ENCODE measurements at places on chromosomes 6 and 20.

- no peak for DNase-seq
These were observed 40.9 kb downstream of the SLC24A3 start for GRCh38 chr20:19253316-19253715.

GRCh38 chr20:32018269-32019155 is 8.3 kb downstream of the CCM2L start:
- peak; percentile 46 for DNase-seq

DNA sequence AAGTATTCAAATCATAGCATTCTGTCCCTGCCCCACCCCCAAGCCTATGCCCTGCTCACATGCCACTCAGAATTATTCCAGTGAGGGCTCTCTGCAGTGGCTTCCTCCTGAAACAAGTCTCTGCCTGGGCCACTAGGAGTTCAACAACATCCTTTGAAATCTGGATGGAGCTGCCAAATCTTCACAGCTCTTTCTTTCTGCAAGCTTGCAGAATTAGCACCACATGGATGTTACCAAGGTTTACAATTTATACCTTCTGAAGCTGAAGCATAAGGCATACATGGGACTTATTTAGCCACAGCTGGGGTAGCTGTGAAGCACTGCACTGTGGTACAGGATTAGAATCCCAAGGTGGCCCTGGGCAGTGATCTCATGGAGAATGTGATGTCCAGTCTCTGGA is 577.5 kb downstream of the CD109 start:
- no peak for DNase-seq

DNA sequence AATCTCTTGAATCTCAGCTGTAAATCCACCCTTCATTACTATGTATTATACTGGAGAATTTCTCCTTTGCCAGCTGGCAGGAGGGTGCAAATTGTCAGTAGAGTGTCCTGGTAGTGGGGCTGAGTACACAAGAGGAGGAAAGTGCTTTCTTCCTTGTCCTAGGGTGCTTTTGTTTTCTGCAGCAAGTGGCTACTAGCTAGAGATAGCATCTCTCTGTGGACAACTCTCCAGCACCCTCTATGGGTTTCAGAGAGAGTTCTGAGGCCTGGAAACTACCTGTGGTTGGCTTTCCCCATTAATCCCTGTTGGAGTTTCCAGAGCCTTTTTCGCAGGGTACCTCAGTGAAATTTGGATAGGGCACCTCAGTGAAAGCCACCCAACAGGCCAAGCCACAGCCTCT is 422.5 kb upstream of the RGS17 start:
- no peak for DNase-seq

DNA sequence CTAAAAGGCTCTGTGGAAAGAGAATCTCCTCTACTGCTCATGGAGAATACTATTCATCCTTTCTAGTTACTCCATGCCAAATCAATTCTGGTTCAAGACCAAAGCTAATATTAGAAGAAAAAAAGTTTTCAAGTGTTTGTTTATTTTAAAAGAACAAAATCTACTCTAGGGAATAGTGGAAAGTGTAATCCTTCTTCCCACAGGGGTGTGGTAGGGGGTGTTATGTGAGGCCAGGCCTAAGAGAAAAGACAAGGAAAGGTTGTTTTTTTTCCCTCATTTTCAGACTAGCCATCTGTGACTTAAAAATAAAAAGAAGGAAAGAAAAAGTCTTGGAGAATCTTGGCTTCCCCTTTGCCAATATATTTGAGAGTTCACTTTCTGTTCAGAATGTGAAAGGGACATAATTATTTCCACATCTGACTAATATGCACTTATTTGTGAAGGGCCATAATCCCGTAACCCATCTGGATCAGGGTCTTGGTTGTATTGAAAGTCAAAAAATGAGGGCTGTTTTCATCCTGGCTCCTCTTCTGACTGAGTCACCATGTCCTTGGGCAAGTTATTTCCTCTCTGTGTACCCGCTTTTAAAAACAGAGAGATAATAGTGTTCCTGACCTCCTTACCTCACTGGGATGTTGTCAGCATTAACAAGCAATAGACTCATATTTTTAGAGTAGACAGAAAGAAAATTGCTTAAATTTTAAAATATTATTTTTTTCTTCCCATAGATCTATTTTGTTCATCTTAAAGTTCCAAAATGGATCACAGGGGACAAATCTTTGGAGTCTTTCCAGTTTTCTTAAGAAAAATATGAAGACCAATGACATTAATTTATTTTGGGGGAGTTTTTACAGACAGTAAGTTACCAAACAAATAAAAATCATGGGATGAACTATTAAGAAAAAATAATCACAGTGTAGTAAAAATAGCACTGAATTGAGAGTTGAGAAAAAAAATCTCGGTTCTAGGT is 233.7 kb downstream of the IBTK start:
- no peak for DNase-seq

GRCh38 chr6:122649701-122650100 is 39.5 kb downstream of the PKIB start:
- DNase-seq, result no peak

DNA sequence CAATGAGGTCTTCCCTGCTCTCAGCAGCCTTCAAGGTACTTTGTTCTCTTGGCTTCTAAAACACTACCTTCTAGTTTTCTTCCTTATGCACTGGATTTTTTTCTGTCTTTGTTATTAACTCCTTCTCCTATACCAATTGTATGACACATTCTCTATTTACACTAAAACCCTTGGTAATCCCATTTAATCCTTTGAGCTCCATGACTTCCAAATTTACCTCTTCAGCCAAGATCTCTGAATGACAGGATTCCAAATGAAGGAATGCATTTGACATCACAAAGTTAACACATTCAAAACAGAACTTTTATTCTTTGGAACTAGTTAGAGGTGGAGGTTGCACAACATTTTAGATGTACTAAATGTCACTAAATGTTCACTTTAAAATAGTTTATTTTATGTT is 86.6 kb upstream of the SAMD5 start:
- no peak for DNase-seq

DNA sequence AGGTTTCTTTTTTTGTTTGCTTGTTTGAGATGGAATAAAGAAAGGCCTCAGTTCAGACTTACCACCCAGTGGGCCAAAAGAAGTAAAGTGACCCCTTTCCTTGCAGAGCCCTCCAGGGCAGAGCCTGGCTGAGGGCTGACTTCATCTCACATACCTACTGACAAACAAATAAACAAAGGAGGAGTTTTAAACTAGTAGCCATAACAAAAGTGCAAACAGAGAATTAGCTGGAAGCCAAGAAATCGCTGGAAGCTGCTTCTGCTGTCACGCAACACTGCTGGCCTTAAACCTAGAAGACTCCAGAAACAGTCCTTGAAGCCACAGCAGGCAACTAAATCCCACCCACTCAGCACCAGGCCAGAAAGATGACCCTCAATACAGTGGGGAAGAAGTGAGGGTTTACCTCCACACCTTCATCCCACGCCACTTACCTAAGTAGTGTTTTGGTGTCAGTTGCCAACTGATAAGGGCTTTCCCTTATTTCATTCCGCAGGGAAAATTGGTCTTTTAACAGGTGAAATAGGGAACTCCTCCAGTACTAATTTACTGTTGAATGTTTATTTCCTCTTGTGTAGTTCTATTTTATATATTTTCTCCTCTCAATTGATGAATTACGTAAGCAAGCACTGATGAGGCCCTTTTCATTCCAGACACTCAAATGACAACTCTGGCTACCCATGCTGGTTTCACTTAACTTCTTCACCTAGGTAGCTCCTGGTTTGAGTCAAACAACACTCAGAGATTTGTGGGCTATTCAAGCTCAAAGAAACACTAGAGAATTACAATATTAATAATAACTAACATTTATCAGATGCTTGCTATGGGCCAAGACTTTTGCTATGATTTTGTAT is 46.2 kb downstream of the EDN1 start:
- DNase-seq, result no peak

DNA sequence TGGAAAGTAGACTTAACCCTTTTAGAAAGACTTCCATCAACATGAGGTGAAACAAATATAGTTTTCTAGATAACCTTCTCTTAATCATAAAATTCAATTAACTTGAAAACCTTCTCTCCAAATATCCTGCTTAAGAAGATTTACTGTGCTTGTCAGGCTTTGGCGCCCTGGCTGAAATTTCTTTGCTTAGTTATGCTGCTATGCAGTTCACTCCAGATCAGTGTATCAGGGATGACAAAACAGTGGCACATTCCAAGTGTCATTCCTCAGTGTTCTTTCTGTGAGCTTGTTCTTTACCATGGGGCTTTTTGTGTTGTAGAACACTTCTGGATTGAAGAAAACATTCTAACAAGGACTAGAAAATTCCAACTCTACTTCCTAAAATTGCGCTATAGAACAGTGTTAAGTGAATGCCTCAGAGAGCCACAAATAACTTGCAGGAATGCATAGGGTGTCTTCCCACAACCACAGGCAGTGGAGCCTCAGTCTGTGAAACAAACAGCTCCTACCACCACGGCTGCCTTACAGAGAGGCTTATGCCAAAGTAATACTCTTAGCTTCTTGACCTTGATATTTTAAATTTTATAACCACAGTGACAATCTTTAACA is 443.6 kb downstream of the CDC5L start:
- DNase-seq, result no peak

Measured in CD4-positive, alpha-beta T cell treated with Interleukin-4 for 1 hour (primary cell).